CD8-positive, alpha-beta T cell (primary cell): ENCODE measurements at places on chromosomes 1 and 21.

DNA sequence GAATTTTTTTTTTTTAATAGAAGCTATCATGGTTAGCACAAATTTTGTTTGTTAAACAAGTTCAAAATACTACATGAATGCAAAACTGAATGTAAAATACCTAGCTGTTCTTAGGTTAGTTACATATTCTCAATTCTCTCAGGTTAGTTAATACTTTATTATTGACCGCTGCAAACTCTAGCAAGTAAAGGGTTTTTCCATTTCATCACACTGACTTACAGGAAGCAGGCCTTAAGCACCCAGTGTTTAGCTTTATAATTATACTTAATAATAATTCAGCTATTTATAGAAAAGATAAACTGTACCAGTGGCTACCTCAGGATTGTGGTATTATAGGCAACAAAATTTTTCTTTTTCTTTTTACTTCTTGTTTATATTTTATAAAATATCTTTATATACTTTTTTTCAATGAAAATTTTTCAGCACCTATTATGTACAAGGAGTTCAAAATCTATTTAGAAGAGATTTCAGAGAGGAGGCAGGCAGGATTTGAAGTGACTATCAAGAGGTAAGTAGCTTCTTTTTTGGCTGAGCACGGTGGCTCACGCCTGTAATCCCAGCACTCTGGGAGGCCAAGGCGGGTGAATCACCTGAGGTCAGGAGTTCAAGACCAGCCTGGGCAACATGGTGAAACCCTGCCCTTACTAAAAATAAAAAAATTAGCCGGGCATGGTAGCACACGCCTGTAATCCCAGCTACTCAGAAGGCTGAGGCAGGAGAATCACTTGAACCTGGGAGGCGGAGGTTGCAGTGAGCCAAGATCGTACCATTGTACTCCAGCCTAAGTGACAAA is 17.9 kb downstream of the PLPP3 start:
- no peak for DNase-seq

DNA sequence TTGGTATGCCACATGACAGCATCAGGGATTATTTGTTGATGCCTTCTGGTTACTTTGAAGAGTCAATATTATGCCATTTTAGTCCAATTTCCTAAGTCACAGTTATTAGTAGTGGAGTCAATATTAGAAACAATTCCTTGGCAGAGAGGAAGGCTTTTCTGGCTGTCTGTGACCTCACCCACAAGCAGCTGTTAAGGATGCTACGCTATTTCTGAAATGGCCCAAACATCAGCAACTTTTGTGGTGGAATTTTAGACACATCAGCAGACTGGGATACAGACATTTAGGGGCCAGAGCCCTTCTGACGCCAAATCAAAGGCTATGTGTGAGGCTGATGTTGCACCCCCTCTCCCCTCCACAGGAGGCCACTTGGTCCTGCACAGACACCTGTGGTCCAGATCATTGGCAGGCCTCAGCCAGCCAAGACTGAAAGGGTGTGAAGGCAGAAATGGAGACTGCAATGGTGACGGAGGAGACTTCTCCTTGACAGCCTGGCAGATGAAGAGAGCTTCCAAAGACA is 9.2 kb upstream of the RXRG start:
- no peak for DNase-seq

- DNase-seq = no peak
Measured at GRCh38 chr1:167493372-167493771, 25.0 kb downstream of the CD247 start.

DNA sequence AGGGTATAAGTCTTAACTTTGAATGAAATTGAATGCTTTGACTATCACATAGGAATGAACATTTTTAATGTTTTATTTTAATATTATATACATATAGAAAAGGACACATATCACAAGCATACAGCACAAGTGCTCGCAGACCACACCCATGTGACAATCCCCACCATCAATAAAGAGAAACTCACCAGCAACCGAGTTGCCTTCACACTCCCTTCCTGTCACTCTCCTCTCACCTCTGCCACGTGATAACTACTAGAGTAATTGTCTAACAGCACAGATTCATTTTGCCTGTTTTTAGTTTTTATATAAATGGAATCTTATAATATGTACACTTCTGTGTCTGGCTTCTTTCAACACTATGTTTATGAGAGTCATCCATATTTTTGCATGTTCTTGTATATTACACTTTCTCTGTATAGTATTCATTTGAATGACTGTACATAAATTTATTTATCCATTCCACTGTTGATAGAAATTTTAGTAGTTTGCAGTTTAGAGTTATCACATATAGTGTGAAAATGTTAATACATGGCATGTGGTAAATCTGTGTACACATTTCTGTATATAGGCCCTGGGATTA is 304.9 kb upstream of the DUSP10 start:
- peak; percentile 33 for DNase-seq

DNA sequence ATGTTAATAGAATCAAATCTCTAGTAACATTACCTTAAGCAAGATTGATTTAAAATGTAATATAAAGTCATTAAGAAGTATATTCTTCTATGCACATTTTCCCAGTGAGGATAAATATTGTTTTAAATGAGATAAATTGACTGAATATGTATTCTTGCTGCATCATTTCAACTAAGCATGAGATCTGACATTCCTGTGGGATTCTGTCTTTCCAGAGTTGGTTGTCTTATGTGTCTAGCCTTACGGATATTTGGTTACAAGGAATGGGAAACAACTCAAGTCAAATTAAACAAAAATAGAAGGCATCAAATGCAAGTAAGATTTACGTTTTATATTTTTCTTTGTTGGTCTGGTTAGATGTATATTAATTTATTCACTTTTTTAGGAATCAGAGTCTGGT is 287.5 kb downstream of the PTGER3 start:
- DNase-seq = no peak

GRCh38 chr1:33297911-33298622 is 22.8 kb downstream of the A3GALT2 start:
- DNase-seq = no peak

DNA sequence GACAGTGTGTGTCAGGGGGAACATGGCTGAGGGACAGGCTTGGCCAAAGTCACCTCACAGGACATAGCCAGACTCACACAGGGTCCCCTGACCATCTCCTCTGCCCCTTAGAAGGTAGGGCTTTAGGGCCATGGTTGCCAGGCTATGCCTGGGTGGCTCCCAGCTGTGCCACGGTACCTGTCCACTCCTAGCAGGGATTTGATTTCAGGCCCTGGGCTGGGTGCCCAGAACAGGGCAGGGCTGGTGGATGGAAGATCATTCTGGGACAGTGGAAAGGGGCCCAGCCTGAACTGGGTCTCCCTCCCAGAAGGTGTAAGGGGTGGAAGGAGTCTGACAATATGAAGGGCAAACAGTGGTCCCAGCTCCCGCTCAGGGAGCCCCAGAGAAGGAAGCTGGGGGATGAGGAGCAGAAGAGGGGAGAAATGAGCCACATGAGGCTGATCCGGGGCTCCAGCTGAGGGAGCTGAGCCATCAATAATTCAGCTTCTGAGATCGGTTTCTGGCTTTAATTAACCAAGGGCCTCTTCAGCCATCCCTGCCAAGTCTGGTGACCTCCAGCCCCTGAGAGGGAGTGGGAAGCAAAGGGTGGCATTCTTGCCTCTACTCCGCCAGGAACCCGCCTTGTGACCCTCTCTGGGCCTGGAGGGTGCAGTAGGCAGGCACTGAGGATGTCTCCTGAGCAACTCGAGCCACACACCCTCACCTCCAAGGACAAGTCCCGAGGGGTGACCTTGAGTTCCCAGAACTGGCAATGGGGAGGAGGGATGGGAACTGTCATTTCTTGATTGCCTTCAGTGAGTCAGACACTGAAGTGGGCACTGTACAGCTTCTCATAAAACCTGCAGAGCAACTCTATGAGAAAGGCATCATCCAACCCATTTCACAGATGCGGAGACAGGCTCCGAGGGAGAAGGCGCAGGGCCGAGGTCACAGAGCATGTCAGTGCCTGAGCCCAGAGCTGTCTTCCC is 2.1 kb downstream of the CD164L2 start:
- DNase-seq = no peak

DNA sequence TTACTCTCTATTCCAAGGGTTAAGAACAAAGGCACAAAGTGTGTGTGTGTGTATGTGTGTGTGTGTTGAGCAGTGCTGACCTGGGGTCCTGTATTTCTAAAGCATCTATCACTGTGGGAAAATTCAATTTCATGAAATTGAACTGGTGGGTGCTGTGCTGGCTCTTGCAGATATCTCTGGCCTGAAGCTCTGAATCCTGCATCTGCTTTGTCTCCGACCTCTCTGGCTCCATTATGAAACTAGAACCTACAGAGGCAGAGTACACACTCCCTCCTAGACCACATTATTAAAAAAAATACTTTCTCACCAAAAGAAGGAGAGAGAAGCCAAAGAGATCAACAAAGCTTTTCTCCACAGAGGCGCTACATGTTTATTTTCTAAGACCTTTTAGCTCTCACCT is 88.4 kb upstream of the PDE4B start:
- no peak for DNase-seq

- no peak for DNase-seq
Measured at GRCh38 chr1:178243119-178243518, 149.2 kb downstream of the RASAL2 start.

GRCh38 chr1:158019171-158019868 is 25.9 kb downstream of the KIRREL1 start:
- DNase-seq = no peak

- DNase-seq = no peak
Measured at GRCh38 chr21:16082038-16082816, 352.4 kb downstream of the USP25 start.

DNA sequence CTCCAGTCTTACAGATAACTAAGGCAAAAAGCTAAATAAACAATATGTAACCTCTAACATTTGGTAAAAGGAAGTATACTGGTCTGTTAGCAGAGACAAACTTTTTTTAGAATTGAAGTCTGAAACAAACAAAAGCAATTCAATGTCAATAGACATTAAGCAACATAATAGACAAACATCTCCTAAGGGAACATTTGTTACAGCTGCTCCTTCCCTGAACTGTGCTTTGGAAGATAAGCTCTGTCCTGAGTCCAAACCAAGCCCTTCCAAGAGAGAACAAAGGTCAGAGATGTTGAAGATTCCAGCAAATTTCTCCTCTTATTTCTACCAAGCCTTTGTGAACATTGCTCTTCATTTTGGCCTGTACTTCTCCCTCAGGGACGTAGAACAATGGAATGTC is 25.3 kb downstream of the FMO2 start:
- no peak for DNase-seq

DNA sequence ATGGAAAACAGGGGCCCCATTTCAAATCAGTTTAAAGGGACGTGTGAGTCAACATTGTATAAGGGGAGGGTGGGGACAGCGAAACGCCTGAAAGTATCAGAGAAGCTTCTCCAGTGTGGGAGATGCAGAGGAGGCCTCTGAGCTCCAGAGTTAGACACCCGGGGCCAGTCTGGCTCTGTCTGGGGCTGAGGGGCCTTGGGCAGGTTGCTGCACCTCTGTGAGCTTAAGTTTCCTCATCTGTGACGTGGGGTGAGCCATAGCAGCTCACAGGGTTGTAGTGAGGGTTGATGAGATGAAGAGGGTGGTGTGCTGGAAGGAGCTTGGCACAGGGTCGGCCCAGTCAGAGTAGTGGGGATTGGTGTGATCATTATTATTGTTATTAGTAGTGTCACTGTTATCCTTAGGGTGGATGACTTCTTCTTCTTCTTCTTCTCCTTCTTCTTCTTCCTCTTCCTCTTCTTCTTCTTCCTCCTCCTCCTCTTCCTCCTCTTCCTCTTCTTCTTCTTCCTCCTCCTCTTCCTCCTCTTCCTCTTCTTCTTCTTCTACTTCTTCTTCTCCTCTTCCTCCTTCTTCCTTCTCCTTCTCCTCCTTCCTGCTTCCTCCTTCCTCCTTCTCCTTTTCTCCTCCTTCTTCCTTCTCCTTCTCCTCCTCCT is 282.0 kb downstream of the PTPRU start:
- no peak for DNase-seq

- peak; percentile 23 for DNase-seq
Measured at GRCh38 chr21:14630556-14631069, 84.5 kb upstream of the SAMSN1 start.

- DNase-seq = no peak
Measured at GRCh38 chr21:35233756-35234155, 184.7 kb upstream of the RUNX1 start.

GRCh38 chr1:212754193-212754592 is 37.4 kb downstream of the NSL1 start:
- no peak for DNase-seq

GRCh38 chr1:31405578-31406245 is 7.3 kb upstream of the SERINC2 start:
- no peak for DNase-seq

- DNase-seq = peak; percentile 72
Measured at GRCh38 chr1:1540090-1540817, at the start of gene TMEM240. TSS of gene TMEM240 (minus strand) at chr1:1540624. CDS start at chr1:1540346, 278 bp downstream.

GRCh38 chr1:7583291-7584096 is 187.6 kb upstream of the VAMP3 start:
- no peak for DNase-seq

DNA sequence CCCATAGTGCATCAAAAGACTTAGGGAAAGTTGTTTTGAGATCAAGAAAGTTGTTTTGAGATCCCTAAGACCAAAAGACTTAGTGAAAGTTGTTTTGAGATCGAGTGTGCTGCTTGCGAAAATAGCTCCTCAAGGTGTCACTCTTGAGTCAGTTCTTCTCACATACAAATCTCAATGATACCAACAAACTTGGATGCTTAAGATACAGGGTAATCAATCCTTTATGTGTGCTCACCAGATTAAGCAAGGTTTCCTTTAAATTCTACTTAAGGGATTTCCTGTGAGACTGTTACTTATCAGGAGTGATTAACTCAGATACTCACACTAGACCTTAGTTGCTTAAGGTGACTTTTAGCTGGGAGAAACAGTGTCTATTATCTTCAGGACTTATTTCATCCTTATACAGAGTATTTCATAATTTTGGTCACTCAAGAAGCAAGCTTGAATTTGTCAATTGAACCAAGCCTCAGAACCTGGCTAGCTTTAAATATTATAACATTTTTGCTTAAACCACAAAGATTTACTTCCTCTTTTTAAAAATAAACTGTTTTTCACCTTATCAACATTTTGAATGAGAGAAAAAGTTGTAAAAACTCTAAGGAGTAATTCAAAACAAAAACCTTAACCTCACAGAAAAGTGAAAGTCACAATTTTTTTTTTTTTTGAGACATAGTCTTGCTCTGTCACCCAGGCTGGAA is 8.0 kb upstream of the RLF start:
- no peak for DNase-seq

DNA sequence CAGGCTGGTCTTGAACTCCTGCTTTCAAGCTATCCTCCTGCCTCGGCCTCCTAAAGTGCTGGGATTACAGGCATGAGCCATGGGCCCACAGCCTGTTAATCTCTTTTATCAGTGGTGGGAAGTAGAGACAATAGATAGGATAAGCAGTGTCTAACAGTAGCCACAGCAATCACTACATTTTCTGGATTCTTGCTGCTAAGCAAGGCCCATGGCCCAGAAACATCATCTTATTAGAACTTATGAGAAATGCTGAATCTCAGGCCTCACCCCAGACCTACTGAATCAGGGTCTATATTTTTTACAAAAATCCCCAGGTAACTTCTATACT is 29.7 kb downstream of the IGFN1 start:
- DNase-seq = no peak

DNA sequence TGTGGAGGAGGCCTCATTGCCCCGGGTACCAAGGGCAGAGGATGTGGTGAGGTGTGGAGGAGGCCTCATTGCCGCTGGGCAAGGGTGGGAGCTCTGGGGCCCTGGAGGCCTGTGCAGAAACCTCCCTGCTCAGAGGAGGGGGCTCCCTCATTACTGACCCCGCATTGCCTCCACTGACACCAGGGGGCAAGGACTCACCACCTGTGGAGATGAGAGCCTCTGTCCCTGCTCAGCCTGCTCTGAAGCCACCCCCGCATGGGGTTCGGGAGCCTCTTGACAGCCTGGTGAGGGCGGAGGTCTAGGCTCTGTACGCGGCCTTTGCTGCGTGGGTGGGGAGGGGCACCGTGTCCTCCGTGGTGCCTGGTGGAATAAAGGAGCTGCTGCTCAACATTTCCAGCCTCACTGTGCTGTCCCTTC is 95.0 kb upstream of the COL6A1 start:
- DNase-seq = no peak
